Mucosa of gallbladder (tissue), 1 donor: ENCODE measurements at places on chromosomes 5 and 9. TPM values are rescaled to one million over a fixed set of nuclear protein-coding genes. Genes with fewer than 3 reads are reported as not detected.

GRCh38 chr5:99025298-99026045 lies 96.7 kb upstream of the CHD1 start:
- peak; percentile 30 for DNase-seq

- no peak for DNase-seq
These were observed 101.7 kb downstream of the ADAMTSL1 start for GRCh38 chr9:18575686-18576085.

GRCh38 chr5:128681096-128681495 lies 143.1 kb upstream of the FBN2 start:
- no peak for DNase-seq

DNA sequence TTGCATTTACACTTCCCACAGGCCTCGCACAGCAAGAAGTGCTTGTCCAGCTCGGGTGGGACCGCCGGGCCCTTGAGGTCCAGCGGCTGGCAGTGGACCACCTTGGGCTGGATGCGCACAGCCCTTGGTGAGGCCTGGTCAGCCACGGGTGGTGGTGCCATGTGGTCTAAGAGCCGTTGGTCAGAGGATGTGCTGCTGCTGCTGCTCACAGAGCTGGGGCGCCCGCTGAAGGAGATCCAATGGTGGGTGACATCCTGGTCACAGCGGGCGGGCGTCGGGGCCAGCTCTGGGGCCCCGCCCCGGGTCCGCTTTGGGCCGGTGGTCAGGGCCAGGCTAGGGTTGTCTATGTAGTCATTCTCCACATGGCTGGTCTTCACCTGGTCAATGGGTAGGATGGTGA lies 10.2 kb downstream of the SPRY4 start:
- DNase-seq = no peak

GRCh38 chr5:102747386-102748166 lies 7.5 kb upstream of the PAM start:
- no peak for DNase-seq

GRCh38 chr9:98907055-98907454 lies 36.7 kb upstream of the COL15A1 start:
- no peak for DNase-seq

DNA sequence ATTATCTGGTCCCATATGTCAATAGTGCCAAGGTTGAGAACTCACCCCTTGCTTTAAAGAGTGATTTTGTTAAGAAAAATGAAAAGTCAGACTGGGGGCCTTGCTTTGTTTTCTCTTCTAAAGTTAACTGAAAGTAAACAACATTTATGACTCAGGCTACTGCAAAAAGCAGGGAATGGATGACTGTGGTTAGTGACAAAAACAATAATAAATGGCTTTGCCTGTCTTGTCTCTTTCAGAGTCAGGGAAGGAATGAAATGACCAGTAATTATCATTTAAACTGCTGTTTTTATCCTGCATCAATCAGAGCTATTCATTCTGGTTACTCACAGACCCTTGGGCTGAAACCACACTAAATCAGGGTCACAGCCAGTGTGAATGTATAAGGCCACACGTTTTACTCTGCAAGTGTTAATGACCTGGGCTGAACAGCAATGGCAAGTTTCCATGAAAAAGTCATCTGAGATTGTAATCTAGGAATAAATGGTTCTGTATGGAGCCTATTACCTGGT lies 112.2 kb downstream of the ZNF608 start:
- no peak for DNase-seq

The DIMT1 gene
- total RNA-seq = 16.2 TPM

The ECM2 gene
- total RNA-seq = 8.2 TPM
